H9 (cell line): ENCODE measurements at places on chromosomes 7 and 10. TPM values are rescaled to one million over a fixed set of nuclear protein-coding genes. Genes with fewer than 3 reads are reported as not detected.

Gene KLF14
- total RNA-seq = not detected in 2 replicates

Gene PAX4
- total RNA-seq = not detected in 2 replicates

Gene DLX6
- 0.24 TPM in 1 of 2 replicates, not detected in the other for total RNA-seq

Gene HOXA1
- 0.11 TPM in 1 of 2 replicates, not detected in the other for total RNA-seq

Gene HMX3
- 0.20 TPM in 1 of 2 replicates, not detected in the other for total RNA-seq
